Stimulated activated CD8-positive, alpha-beta memory T cell treated with anti-CD3 and anti-CD28 coated beads, Interleukin-4, amount 100 ng/mL, for 24 hours (primary cell): ENCODE measurements at places on chromosomes 3 and 15.

DNA sequence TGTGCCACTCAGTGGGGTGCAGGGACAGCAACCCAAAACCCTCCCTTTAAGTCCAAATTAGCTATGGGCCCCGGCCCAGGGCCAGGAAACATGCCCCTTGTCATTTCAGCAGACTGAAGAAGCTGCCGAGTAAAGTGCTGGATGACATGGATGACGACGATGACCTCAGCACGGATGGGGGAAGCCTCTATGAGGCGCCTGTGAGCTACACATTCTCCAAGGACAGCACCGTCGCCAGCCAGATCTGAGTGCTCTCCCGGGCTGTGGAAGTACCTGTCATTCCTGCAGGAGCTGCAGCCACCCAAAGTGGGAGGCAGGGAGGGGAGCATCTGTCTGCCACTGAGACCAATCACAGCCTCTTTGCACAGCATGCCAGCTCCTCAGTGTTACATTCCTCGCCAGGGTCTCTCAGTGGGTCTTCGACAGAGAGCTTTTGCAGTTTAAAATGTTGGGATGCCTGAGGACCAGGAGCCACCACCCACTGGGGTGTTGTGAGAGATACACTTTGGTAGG is 44.4 kb upstream of the MYZAP start:
- no peak for DNase-seq

DNA sequence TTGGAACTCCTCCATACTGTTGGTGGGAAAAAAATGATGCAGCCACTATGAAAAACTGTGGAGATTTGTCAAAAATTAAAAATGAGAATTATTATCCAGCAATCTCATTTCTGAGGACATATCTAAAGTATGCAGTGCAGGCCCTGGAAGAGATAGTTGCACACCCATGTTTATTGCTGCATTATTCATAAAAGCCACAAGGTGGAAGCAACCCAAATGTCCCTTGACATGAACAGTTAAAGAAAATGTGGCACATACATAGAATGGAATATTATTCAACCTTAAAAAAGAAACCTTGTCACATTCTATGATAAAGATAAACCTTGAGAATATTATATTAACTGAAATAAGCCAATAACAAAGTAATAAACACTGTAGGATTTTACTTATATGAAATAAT is 80.9 kb upstream of the ARHGEF26 start:
- DNase-seq = no peak

DNA sequence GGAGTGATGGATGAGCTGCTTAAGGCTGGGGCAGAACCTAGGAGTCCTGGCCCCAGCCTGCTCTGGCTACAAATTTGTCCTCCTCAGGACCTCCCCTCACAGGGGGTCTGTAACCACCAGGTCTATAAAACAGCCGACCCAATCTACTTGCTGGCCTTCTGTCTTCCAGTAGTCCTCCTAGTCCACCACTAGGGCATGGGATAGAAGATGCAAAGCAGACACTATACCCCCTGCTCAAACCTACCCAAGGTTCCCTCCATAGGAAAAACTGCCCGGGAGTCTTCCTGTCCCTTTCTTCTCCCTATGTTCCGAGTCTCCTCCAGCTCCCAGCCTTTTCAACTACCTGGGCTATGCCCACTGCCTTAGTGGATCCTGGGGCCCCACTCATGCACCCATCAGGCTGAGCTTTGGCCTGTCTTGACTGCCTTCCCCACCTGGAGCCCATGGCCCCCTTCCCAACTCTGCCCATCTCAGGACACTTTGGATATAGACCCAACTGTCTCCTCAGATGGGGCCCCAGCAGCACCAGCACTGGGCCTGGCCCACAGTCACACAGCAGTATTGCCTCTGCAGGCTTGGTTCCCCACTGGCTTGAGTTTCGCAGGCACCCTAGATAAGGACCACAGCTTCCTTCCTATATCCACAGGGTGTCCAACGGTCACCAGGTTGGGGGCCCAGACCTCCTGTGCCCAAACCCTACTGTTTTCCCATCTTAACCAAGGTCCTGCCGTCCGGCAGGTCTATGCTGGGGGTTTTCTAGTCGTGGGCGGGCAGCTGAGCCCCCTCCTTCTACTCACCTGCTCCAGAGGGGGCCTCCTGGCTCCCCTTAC is 1.1 kb downstream of the HYAL3 start:
- no peak for DNase-seq

- peak; percentile 12 for DNase-seq
These were observed 936 bp downstream of the ZXDC start for GRCh38 chr3:126474498-126475412.

DNA sequence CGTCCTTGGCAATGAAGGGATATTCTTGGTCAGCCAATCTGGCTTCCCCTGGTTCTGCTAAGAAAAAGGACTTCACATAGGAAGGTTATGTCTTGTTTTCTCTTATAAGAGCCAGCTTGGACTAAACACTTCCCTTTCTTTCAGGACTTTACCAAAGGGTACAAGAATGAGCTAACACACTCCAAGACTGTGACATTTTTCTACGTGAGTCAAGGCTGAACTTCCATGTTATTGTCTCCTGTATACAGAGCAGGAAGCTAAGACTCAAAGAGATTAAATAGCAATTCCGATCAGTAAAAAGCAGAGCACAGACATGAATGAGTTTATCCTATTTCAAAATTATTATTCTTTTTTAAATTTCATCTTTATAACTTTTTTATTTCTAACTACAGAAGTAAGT is 63.3 kb upstream of the STT3B start:
- DNase-seq = no peak

DNA sequence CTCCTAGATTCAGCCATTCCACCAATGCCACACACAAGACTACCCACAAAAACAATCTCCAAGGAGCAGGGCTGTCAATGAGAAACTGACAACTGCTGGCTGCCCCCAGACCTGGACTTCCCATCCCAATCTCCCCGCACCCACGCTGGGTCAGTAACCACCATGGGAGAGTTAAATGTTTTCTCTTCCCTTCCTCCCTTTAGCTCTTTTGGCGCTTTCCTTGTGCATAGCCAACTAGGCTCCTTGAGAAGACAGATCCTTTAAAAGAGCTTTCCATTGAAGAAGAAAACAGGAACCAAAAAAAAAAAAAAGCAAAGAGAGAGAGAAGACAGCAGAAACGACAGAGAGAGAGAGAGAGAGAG is 8.3 kb downstream of the BCL6 start:
- no peak for DNase-seq

GRCh38 chr3:75001330-75001729 is 386.9 kb upstream of the CNTN3 start:
- DNase-seq = no peak

- no peak for DNase-seq
These were observed 86.9 kb downstream of the DCLK3 start for GRCh38 chr3:36677331-36678007.

- no peak for DNase-seq
These were observed 292.0 kb upstream of the C2CD4B start for GRCh38 chr15:62457100-62457499.

DNA sequence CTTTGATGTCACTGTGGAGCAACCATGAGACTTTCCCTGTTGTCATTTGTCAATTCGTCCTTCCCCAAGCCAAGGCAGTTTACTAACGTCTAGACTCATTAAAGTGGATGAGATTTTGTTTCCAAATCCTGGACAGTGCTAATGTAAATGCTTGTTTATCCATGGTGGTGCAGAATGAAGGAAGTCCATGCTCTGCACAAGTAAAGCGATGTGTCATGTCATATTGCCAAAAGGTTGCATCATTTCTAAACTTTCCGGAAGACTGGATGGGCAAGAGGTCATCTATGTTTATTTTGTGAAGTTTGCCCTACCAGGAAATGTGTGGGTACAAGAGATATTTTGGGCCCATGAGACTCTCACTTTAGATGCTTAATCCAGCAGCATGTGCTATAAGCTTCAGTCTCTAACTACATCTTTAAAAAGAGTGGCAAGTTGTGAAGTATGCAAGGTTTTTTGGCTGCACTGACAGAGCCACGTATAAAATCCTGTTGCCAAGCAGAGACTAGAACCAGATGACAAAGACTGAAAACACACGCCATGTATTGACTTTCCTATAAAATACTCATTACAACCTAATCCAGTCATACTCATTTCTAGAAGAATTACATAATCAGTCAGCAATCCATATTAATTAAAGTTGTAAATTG is 72.1 kb upstream of the FNDC3B start:
- DNase-seq = no peak

- DNase-seq = no peak
These were observed 127.6 kb upstream of the MEF2A start for GRCh38 chr15:99438224-99438585.

DNA sequence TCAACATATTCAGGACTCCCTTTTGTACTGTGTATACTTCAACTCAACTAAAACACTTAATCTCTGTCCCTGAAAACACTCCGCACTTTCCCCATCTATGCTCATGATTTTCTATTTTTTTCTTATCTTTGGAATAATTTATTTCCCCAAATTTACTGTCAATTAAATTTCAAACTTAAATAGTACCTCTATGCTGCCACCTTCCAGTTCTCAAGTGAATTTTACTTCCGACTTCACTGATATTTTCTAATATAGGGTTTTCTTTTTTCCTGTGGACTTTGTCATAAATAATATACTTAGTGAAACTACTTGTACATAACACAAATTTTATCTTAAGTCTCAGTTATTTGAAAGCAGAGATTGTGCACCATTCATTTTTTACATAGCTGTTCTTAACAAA is 1303.3 kb downstream of the OTOL1 start:
- no peak for DNase-seq

DNA sequence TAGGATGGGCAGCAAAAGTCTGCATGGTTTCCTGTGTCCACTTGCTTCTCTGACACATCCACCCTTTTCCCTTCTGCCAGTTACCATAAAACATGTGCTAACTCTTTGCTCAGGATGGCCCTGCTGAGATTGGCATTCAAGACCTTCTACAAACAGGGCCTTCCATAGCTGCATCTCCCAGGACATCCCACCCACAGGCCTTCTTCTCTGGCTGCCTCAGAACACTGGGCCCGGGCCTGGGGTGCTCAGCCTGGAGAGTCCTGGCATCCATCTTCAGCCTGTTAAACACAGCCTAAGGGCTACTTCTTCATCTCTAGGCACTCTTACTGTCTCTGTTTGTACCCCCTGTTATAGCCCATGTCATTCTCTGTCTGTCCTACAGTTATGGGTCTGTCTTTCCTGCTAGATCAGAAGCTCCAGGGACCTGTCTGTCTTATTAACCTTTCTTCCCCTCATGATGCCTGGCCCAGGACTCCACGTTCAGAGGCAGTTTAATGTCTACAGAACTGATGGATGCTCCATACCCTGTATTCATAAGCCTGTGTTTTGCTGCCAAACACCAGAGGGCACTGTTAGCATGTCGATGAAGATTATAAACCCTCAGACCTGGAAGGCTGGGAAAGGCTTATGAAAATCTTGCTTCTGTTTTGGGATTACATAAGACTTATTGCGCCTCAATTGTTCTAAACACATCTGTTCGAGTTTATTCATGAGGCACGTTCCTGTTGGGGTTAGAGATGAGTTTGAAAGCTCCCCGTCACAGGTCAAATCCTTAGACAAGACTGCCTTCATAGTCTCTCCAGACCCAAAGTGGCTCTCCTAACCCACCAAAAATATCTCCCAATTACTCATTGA is 16.5 kb downstream of the SEMA3G start:
- DNase-seq = no peak

GRCh38 chr3:187717572-187717971 is 15.2 kb upstream of the RTP2 start:
- no peak for DNase-seq

- no peak for DNase-seq
These were observed 462.2 kb downstream of the NSUN3 start for GRCh38 chr3:94525043-94525442.

GRCh38 chr3:136990826-136991225 is 33.0 kb downstream of the IL20RB start:
- DNase-seq = no peak

- no peak for DNase-seq
These were observed 37.8 kb upstream of the RORA start for GRCh38 chr15:61266921-61267320.

DNA sequence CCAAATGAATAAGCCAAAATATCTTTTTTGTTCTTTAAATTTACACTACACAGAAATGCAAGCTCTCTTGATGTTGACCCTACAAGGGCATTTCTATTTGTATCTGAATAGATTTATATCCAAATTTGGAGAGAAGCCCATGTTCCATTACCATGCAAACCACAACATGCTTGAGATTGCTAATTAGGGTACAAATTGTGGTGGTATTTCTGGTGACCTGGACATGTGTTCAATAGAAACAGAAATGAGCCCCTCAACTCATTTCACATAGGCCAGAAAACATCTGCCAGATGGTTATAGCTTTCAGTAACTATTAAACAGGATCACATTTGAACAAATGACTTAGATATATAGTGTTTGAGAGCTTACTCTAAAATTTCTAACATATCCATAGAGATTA is 23.5 kb upstream of the PLSCR5 start:
- DNase-seq = no peak

- no peak for DNase-seq
These were observed 25.3 kb downstream of the RAD18 start for GRCh38 chr3:8938021-8938420.

DNA sequence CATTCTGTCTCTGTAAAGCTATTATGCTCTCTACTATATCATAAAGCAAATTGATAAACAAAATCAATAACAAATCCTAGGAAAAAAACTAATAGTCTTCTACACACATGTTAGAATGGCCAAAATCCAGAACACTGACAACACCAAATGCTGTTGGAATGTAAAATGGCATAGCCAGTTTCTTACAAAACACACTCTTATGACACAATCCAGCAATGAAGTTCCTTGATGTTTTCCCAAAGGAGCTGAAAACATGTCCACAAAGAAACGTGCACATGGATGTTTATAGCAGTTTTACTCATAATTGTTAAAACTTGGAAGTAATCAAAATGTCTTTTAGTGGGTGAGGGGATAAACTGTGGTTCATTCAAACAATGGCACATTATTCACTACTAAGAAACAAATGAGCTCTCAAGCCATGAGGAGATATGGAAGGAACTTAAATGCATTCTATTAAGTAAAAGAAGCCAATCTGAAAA is 32.7 kb downstream of the CADM2 start:
- DNase-seq = no peak

DNA sequence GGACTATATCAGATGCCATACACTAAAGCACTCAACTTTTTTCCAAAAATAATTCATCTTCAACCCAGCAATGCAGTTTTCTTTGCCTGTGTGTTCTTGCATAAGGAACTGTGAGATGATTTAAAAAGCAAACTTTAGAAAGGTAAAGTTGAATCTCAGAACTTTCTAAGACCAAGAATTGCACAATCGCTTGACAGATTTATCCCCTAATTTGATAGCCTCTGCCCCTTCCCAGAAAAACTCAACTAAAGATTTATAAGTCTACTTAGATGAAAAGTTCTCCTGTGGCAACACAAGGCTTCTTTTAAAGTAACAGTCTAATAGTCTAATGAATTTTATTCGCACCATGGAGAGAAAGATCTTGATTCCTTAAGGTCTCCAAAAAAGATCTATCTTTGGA is 259.3 kb downstream of the MAGI1 start:
- DNase-seq = no peak

- DNase-seq = no peak
These were observed 43.9 kb downstream of the NR2C2 start for GRCh38 chr3:14991151-14991742.

DNA sequence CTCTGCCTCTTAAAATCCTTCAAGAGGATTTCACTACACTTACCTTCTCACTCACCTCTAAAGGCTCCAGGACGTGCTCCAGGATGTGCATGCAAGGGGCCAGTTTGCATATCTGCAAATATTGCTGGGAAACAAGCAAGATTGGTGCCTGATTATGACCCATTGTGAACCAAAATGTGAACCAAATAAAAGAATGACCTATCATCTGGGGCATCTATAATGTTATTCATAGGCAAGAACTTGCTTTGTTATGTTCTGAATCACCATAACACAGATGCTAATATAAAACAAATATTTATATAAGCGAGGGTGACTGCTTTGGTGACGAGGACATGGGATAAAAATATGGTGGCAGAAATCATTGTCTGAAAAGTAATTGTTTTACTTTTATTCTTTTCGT is 5.5 kb downstream of the IL12A start:
- no peak for DNase-seq
